ENCODE measurements at places on chromosomes 2 and 18.

DNA sequence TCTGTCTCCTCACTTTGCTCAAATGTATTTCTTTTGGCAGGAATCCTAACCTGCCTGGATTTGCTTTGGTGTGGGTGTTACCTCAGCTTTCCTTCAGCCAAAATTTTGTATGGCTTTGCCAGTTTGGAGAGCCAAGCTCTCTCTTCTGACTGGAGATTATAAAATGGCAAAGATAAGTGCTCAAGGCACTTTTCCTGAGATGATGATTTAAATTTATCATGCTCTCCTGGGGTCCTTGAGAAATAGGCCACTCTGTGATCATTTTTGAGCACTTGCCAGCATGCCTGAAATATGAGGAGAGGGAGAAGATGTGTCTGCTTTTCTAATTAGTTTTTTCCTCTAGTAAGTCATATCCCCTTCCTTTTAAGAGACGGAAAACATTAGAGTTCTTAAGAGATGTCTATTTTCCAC lies 683.0 kb downstream of the SLC4A3 start:
- no peak for DNase-seq

GRCh38 chr18:63051928-63052327 lies 267.6 kb downstream of the BCL2 start:
- no peak for DNase-seq

DNA sequence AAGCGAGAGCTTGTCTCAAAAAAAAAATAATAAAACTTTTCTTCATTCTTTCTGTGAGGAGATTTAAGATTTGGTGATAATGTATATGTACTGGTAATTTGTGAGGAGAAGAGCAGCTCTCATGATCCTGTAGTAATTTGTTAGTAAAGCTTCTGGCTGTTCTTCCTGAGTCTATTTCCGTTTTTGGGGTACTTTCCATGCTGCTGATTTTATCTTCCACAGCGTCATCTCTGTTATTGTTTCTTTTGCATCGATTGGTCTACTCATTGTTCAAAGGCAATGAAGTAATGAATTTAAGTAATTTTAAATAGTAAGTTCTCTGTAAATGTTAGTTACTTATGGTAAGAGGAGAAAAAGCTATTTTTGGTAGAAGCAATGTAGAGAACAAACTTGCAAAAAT lies 12.0 kb downstream of the NDUFAF7 start:
- DNase-seq = no peak

GRCh38 chr2:101803945-101804696 lies 106.6 kb downstream of the MAP4K4 start:
- DNase-seq = no peak

DNA sequence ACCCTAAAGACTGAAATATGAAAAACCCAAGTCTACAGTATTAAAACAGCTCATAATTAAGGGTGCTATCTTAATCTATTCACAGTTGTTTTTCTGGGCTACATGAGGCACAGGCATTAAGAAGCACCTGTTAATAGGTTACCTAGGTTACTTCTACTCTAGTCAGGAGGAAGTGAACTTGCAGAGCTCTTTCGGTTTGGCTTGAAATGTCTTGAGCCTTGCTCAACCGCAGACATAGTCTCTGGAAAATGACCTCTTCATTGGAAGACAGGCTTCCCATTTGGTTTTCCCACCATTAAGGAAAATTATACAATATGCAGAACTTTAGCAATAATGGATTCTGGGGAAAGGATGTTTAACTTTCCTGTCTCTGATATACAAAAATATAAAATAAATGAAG lies 142.3 kb upstream of the KCNJ3 start:
- no peak for DNase-seq

- DNase-seq = peak; percentile 83
Measured at GRCh38 chr18:44579028-44579702, 101.5 kb upstream of the SETBP1 start.

DNA sequence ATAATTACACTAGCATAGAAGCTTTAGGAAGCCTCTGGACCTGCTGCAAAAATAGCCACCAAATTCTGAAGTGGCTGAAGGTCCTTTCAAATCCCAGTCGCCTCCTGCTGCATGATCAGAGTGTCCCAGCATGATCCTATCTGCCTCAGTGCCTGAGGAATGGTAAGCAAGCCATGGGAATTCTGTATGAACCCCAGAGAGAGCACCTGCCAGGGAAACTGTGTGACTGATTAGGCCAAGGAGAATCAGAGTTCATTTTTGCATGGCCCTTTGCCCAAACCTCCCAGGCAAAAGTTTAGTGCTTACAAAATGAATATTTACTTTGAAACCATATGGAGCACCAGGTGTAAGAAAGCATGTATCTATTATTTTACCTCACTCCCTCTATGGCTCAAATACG lies 221.4 kb downstream of the ARL4C start:
- DNase-seq = no peak

DNA sequence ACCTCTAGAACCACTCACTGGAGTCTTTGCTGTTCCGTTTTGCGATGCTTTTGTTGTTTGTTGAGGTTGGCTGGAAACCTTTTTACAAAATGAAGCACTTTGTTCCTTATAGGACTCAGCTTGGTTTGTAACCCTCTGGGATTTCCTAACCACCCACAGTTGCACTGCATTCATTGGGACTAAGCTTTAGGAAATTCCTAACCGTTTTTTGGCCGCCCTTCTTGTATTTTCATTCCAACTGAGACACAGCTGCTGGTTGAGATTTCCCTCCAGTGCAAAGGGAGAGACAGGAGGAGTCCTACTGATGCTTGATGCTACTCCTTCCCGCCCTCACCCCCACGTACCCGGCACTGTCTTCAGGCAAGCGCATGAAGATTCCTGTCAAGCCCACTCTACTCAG lies 6.1 kb upstream of the DIPK1C start:
- DNase-seq = no peak

DNA sequence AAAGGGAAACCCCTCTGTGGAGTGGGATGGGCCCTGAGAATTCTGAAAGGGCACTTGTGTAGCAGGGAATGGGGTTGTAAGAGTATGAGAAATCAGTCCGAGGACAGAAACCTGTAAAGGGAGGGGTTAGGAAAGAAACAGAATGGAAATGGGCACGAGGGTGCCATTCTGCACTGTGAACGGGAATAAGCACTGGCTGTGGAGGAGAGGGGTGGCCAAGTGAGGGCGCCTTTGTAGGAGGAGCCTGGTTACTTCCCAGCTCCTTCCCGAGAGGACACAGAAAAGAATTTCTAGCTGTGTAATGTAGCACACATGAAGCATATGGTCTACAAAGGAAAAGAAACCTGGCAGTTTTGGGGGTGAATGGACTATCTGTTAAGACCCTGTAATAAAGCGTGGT lies 53.4 kb downstream of the POLR1A start:
- no peak for DNase-seq

DNA sequence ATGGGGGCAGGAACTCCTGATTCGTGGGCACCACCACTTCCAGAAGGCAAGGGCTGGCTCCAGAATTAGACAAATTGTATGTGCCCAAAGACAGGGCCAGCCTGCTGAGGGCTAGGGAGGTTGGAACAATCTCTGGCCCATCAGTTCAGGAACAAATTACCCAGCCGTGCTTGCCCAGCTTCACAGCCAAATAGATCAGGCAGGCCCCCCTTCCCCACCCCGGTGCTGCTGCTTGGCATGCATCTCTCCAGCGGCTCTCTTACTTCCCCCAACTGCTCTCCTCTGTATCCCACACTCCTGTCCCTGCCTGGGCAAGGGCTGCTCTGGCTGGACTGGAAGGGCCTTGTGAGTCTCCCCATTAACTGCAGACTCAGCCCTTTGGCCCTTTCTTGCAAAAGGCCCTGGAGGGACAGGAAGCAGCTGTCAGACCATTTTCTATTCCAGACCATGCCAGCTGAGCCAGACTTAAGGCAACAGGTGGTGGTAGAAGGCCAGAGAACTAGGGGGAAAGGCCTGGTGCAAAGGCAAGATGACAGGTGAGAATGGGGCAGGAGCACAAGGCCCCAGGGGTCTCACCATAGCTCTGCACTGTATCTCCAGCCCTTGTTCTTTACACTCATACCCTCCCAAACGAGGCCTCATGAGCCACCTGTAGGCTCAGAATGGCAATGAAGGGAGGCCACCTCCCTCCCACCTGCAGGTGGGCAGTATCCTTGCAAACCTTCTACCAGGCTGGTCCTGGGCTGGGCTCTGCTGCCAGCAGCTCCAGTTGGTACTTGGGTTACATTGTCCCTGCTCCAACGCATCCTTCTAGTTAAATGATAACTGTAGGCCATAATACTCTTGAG lies 30.7 kb upstream of the ACAA2 start:
- DNase-seq = no peak

GRCh38 chr18:41226911-41227310 lies 728.1 kb upstream of the PIK3C3 start:
- DNase-seq = no peak

DNA sequence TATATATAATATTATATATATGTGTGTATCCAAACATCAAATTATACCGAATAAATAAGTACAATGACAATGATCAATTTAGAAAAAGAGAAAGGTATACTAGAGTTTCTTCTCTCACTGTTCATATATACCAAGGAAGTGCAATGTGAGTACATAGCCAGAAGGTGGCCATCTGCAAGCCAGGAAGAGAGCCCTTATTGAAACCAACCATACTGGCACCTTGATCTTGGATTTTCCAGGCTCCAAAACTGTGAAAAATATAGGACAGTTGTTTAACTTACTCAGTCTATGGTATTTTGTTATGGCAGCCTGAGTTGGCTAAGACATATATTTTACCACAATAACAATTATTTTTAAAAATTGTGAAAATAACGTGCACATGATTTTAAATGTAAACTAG lies 1490.2 kb upstream of the SLC39A10 start:
- peak; percentile 27 for DNase-seq

DNA sequence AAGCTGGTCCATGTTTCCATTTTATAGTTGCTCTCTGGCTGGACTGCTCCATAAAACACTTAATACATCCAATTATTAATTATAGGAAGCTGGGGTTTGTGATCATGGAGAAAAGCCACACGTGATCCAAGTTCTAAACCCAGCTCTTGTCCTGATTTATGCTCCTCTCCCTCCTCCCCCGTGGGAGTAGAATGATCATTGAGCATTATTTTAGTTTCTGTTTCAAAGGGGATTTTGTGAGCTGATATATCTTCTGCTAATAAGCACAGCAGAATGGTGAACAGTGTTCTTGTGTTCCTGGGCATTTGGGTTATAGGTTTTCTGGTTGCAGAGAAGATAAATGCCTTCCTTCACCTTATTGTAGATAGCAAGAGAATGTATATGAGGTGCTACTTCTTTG lies 135.7 kb upstream of the TMEM200C start:
- no peak for DNase-seq

- peak; percentile 29 for DNase-seq
Measured at GRCh38 chr2:45120546-45120945, 111.3 kb upstream of the SIX2 start.

- DNase-seq = no peak
Measured at GRCh38 chr2:174286172-174286571, 37.8 kb upstream of the OLA1 start.

DNA sequence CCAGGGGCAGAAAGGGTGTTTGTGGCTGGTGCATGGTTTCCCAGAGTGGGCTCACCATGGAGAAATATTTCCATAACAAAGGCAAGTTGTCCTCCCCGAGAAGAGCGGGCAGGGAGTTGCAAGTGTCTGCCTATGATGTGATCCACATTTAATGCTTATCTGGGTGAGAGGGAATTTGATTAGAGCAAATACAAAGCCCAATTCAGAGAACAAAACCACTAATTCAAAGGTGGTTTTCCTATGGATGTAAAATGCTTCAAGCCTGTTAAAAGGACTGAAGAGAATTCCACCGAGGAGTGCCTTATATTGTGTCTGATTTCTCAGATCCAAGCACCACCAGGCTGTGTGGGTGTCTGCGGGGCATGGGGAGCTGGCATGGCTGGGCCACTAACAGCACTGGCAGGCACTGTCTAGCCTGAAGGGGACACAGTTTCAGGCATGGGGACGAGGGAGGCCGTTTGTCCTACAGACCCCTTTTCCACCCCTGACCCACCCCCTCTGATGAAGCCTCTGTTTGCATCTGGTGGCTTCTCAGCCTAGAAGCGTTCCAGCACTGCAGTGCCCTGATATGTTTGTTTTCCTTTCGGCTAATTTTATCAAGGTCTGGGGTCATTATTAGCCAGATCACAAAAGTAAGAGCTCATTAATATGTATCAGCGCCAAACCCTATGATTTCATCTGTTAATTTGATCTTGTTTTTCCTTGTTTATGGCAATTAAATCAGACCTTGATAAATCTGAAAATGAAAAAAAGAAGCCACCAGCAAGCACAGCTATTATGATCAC lies 357.3 kb downstream of the HRH4 start:
- no peak for DNase-seq

- no peak for DNase-seq
Measured at GRCh38 chr2:120258196-120258595, 5.5 kb downstream of the RALB start.

DNA sequence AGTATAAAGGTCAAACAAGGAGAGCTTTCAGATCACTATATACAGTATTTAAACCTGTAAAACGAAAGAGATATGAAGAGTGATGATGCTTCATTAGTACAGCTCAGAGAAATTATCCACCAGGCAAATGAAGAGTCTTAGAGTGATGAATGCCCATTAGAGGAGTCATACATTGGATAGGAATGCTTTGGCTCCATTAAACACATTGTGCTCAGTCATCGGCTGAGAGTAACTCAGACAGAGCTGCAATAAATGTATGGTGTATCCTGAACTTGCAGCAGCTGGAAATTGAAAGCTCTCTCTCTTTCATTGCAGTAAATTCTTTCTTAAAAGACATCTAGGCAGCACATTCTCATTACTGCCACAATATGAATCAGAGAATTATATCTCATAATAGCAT lies 340.8 kb upstream of the SPHKAP start:
- DNase-seq = peak; percentile 53

- DNase-seq = peak; percentile 56
Measured at GRCh38 chr2:8754106-8754776, 72.4 kb downstream of the ID2 start.

DNA sequence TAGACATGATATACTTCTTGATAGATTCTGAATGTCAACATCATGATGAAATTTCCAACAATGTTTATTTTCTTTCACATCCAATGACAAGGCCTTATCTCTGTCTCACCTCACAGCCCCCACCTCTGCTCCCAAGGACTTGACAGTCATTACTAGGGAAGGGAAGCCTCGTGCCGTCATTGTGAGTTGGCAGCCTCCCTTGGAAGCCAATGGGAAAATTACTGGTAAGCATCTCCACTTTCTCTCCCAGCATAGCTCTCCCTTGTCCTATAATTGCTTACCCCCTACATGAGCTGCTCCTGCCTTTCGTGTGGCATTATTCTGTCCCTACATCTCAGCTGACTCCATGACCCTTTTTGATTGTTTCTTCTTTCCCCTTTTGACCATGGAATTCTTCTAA lies 821.8 kb downstream of the MBD2 start:
- DNase-seq = no peak
